ENCODE measurements at places on chromosomes 2 and 18. TPM values are rescaled to one million over a fixed set of nuclear protein-coding genes. Genes with fewer than 3 reads are reported as not detected.

The MC5R gene
- not detected for total RNA-seq

The AKAIN1 gene
- not detected for total RNA-seq

The RNASEH1 gene
- total RNA-seq = 20.9 TPM

The CYP27C1 gene
- 0.05 TPM for total RNA-seq

The LAMA3 gene
- total RNA-seq = 4.1 TPM

The DNAH7 gene
- 0.05 TPM for total RNA-seq

The PIEZO2 gene
- 0.11 TPM for total RNA-seq

The SNTG2 gene
- total RNA-seq = 2.4 TPM

The ZNF396 gene
- total RNA-seq = 0.70 TPM

The RAB10 gene
- total RNA-seq = 96.7 TPM

The CTAGE1 gene
- total RNA-seq = not detected

The SERPINB5 gene
- total RNA-seq = not detected

The B3GNT7 gene
- total RNA-seq = 9.1 TPM

The MRO gene
- total RNA-seq = 4.6 TPM

The HAAO gene
- 1.9 TPM for total RNA-seq

The RELCH gene
- 11.1 TPM for total RNA-seq

The AOX1 gene
- total RNA-seq = 7.5 TPM

The GNAL gene
- 5.1 TPM for total RNA-seq

The KCNE4 gene
- 3.6 TPM for total RNA-seq

The RNF152 gene
- 12.6 TPM for total RNA-seq

The SLC14A1 gene
- 24.9 TPM for total RNA-seq

The SCN3A gene
- total RNA-seq = 0.95 TPM

The PLCL1 gene
- 96.2 TPM for total RNA-seq

The POTEC gene
- not detected for total RNA-seq

The SAG gene
- total RNA-seq = not detected

The BMP10 gene
- total RNA-seq = 0.35 TPM

The DUSP2 gene
- 1.3 TPM for total RNA-seq

The ALLC gene
- not detected for total RNA-seq

The PLEKHH2 gene
- total RNA-seq = 1.1 TPM

The COPS8 gene
- total RNA-seq = 86.9 TPM

The NT5DC4 gene
- total RNA-seq = not detected

The EFR3B gene
- total RNA-seq = 4.1 TPM

The ESPNL gene
- total RNA-seq = not detected

The PPP1R1C gene
- 24.0 TPM for total RNA-seq

The NYAP2 gene
- total RNA-seq = not detected

The RAB6C gene
- total RNA-seq = 0.16 TPM

The PAX8 gene
- total RNA-seq = 0.60 TPM

The TLX2 gene
- total RNA-seq = not detected

The ZNF892 gene
- 2.5 TPM for total RNA-seq

The PROKR1 gene
- total RNA-seq = not detected

The GAD1 gene
- total RNA-seq = not detected

The UGT1A9 gene
- not detected for total RNA-seq

The EPAS1 gene
- 205 TPM for total RNA-seq

The CCDC148 gene
- 0.78 TPM for total RNA-seq

The KCNG2 gene
- not detected for total RNA-seq

The REV1 gene
- 49.8 TPM for total RNA-seq

The SERPINB4 gene
- total RNA-seq = not detected

The RESP18 gene
- not detected for total RNA-seq

All from Right ventricle myocardium inferior (tissue), 1 donor.